ENCODE measurements at places on chromosomes 1 and 21.

GRCh38 chr1:168138134-168138533 lies 1.4 kb upstream of the GPR161 start:
- DNase-seq = peak; percentile 49

DNA sequence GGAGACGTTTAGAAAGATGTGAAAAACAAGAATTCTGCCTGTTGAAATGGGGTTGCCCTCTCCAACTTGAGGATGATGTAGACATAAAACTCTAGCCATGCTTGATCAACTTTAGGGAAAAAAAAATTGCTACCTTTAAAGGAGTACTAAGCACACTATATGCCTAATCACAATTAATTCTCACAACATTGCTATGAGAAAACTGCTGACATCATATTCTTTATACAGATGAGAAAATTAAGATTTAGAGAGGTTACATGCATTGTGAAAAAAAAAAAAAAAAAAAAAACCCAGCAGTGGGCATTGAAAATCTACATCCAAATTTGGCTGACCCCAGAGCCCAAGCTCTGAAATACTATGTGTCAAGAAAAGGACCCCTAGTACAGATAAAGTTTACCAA lies 617.2 kb upstream of the ADGRL2 start:
- DNase-seq = no peak

DNA sequence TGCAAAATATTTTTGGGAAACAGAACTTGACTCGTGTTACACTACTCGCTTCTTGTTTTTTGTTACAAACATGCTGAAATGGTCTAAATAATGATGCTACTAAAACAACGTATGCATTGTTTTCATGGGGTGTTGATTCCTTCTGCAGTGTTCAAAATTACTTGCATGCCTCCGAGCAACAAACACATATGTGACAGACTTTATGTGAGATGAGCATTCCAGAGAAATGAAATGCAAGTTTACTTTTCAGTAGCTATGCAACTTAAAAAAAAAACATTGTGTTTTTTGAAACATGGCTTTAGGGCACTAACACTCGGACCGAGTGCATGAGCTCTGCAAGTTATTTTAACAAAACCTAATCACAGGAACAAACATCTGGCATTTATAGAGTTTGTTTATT lies 84.8 kb downstream of the CAMTA1 start:
- DNase-seq = no peak

- no peak for DNase-seq
Measured at GRCh38 chr1:162997499-162998285, 71.5 kb upstream of the RGS4 start.

DNA sequence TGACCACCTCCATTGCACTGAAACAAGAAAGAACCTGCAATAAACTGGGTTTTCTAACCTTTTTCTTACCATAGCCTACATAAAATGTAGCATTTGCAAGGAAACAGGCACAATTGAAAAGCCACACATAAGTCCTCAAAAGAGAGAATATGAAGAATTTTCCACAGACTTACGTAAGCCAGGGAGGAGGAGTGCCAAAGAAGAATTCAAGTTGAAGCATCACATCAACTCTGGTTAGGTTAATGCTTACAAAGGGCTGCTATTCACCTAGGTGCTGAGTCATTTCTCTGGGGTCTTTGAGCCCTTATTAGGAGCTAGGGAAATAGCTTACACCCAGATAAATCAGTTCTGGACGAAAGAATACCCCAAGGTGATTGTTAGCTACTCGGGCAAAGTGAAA lies 9.6 kb downstream of the OSCP1 start:
- DNase-seq = no peak

DNA sequence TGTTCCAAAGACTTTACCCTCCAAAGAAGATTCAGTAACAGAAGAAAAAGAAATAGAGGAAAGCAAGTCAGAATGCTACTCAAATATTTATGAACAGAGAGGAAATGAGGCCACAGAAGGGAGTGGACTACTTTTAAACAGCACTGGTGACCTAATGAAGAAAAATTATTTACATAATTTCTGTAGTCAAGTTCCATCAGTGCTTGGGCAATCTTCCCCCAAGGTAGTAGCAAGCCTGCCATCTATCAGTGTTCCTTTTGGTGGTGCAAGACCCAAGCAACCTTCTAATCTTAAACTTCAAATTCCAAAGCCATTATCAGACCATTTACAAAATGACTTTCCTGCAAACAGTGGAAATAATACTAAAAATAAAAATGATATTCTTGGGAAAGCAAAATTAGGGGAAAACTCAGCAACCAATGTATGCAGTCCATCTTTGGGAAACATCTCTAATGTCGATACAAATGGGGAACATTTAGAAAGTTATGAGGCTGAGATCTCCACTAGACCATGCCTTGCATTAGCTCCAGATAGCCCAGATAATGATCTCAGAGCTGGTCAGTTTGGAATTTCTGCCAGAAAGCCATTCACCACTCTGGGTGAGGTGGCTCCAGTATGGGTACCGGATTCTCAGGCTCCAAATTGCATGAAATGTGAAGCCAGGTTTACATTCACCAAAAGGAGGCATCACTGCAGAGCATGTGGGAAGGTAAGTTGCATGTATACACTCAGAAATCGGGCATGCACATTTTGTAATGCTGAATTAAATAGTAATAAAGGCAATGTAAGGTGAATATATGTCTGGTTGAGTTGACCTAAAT lies 97.2 kb downstream of the ZFYVE9 start:
- no peak for DNase-seq

DNA sequence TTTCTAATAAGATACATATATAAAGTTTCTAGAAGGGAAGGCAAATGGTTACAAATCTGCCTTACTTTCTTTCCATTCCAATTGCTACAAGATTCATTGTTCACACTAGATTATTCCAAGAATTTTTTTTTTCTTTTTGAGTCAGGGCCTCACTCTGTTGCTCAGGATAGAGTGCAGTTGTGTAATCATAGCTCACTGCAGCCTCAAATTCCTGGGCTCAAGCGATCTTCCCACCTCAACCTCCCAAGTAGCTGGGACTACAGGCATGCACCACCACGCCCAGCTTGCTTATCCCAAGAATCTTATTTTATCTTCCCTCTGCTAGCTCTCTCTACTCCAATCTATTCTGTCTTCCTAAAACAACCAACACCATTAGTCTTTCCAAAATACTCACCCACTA lies 81.8 kb downstream of the KIAA0319L start:
- DNase-seq = no peak

- DNase-seq = no peak
Measured at GRCh38 chr1:202282596-202283283, 59.0 kb downstream of the UBE2T start.

DNA sequence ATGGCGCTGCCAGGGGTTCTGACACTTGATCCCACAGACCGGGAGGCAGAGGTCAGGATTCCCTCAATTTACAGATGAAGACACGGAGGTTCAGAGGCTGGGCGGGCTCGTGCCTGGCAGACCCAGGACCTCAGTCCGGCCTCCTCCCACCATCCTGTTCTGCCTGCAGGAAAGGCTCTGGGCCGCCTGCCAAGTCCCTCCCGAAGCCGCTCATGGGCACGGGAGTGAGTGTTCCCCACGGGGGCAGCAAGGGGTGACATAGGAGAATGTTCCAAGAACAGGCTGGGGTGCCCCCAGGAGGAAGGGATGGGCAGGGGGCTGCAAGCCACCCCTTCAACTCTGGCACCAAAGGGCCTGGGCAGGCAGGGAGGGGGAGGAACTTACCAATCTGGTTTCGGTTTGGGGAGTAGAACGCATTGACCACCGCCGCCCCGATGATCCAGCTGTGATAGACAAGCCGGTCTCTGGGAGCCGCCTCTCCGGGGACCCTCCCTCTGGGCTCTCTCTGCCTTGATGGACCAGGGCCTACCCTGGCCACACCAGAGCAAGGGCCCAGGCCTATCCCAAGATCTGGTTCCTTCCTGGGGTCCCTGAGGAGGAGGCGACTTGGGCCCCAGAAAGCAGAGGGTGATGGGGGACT lies 7.5 kb downstream of the PRXL2B start:
- DNase-seq = no peak

Data from suppressor macrophage treated with lipopolysaccharide for 1 hour (primary cell).